ENCODE measurements at places on chromosomes 5 and 9.
A peak's percentile ranks its signal among the peaks of the same experiment; 100 is the strongest.

GRCh38 chr9:21383627-21384026 is 1.6 kb downstream of the IFNA2 start:
- no peak for DNase-seq

- no peak for DNase-seq
Observed at GRCh38 chr5:65307088-65307487, 174.6 kb downstream of the ADAMTS6 start.

GRCh38 chr5:98880598-98880997 is 48.2 kb downstream of the CHD1 start:
- DNase-seq = no peak

DNA sequence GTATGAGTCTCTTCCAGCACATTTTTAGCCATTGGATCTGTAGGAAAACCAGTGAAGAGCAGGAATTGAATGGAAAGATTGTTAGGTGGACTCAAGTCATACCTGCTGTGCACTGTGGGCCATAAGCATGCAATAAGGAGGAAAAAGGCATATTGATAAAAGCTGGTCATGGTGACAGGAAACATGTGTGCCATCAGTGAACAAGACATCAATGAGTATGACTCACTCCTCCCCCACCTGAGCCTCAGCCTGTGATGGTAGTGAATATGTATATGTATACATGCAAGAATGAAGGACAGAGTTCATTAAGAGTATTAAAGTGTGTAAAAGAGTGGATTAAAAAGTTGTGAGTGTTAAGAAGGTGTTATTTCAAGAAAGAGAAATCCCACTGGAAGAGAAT is 164.5 kb downstream of the TMEM38B start:
- no peak for DNase-seq

GRCh38 chr5:151463137-151464029 is 16.0 kb downstream of the SLC36A1 start:
- DNase-seq = no peak

- DNase-seq = peak; percentile 89
Observed at GRCh38 chr5:112142769-112143270, 276.3 kb downstream of the EPB41L4A start.

DNA sequence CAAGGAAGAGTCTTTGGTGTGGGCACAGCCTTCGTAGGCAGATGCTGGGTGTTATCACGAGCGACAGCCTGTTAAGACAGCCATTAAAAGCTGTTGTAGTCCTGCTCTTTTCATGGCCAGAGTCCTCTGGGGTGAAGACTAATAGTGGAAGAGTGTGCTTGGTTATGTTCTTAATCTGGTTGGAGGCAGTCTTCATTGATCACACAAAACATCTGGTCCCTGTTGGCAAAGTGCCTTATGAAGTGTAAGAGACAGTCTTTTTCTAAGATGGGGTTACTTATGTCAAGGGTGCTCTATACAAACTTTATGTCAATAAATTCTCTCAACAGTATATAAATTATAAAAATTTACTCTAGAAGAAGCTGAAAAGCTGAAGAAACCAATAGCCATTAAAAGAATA is 280.4 kb downstream of the CAAP1 start:
- no peak for DNase-seq

- DNase-seq = peak; percentile 21
Observed at GRCh38 chr5:143707806-143708205, 104.2 kb upstream of the HMHB1 start.

GRCh38 chr5:146667633-146668272 is 151.8 kb upstream of the GPR151 start:
- peak; percentile 82 for DNase-seq

- no peak for DNase-seq
Observed at GRCh38 chr5:135565725-135566421, 12.9 kb downstream of the CXCL14 start.

- DNase-seq = peak; percentile 2
Observed at GRCh38 chr5:133581918-133582317, 30.4 kb downstream of the FSTL4 start.

GRCh38 chr5:17317473-17317872 is 100.0 kb downstream of the BASP1 start:
- no peak for DNase-seq

DNA sequence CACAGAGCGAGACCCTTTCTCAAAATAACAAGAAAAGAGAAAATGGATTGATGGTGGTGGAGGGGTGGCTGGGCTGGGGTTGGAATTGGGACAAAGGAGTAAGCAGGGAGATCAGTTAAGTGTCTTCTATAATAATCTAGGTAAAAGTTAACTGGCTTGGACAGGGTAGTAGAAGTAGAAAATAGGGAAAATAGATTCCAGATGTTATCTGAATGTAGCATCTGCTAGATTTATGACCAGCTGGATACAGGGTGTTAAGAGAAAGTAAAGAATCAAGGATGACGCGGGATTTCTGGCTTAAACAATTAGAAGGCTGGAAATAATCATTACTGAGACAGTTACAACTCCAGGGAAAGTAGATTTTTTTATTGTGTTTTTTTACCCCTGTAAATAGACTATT is 13.0 kb downstream of the PPP6C start:
- no peak for DNase-seq

GRCh38 chr9:98980291-98980690 is 36.6 kb downstream of the COL15A1 start:
- no peak for DNase-seq

- DNase-seq = no peak
Observed at GRCh38 chr9:23850690-23851629, 24.9 kb upstream of the ELAVL2 start.

GRCh38 chr5:7464182-7464581 is 68.2 kb downstream of the ADCY2 start:
- DNase-seq = no peak

DNA sequence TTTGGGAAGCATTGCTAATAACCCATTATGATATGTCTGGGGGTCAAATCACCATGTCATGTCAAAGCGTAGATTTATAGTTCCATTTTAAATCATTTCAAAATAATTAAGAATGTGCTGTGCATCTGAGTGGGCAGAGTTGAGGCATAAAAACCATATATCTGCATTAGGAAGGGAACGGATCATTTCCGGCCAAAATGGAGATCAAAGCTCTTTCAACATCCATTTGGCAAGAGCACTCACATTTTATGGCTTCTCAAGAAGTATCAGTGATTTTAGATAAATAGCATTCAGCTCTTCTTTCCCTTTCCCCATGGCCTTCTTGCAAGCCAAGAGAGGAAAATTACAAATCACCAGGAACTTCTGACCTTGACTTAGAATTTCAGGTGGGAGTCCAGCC is 89.9 kb downstream of the HSPA4 start:
- DNase-seq = no peak

- no peak for DNase-seq
Observed at GRCh38 chr5:61200582-61201155, 38.4 kb upstream of the SMIM15 start.

DNA sequence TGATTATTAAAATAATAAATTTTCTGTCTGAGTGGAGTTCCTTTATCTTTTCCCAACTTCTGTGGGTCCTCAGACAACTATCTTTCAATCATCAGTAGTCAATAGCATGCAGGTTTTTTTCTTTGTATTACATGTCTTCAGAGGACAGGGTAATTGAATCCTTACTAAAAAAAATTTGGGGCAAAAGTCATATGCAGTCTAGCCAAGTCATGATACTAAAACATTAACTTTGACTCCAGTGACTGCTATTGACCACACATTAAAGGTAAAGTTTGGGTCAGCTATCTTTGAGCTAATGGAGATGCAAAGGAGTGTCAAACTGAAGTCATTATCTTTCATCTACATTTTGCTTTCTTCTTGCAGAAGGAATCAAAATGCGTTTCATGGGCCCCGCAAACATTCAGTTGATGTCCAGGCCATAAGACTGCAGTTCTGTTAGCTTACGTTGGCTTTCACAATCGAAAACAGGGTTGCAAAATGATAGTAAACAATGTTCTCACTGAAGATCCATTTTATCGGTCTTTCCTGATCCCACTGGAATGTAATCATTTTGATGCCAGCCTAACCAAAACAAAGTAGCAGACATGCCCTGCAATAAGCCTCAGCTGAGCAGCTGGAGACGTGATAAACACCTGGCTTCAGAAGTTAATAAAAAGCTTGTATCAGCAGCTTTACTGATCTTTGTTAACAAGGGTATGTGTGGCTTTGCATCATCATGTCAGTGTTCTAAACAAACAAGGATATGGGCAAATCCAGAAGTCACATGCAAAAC is 186.1 kb upstream of the PRLR start:
- no peak for DNase-seq

DNA sequence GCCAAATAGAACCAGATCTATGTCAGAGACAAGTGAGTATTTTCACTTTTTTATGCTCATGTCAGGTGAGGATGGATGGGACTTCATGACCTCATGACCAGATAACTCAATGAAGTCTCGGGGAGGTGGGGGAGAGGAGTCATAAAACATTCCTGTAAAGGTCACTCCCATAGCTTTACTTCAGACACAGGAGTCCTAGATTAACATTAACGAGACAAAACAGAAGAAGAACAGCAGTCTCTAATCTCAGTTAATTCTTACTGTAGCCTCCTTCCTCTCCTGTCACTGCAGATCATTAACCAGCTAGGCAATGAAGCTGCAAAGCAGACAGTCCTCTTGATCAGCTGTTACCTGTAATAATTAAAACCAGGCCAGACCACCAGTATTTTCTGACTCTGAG is 11.2 kb downstream of the CRHBP start:
- no peak for DNase-seq

Measured in DMS79 treated with DMSO at 0.1 percent for 48 hours (cell line).